ENCODE measurements at places on chromosomes 12 and 14.

DNA sequence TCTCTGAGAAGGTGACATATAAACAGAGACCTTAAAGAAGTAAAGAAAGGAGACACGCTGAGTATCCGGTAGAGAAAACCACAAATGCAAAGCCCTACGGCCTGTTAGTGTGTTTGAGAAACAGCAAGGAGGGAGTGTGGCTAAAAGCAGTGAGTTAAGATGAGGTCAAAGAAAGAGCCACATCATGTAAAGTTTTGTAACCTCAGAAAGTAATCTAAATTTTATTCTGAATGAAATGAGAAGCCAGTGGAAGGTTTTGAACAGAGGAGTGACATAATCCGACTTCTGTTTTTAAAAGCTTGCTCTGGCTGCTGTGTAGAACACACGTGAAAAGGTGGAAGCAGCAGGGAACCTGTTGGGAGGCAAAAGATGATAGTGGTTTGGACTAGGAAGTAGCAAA, 32.6 kb downstream of the PPP2R5E start:
- peak; percentile 19 for DNase-seq

- no peak for DNase-seq
Observed at GRCh38 chr12:121352682-121353018, 439 bp upstream of the ANAPC5 start.

- no peak for DNase-seq
Observed at GRCh38 chr14:34701808-34702207, 12.6 kb downstream of the CFL2 start.

GRCh38 chr14:84657911-84658310, 872.0 kb upstream of the FLRT2 start:
- no peak for DNase-seq

Data from M059J (cell line).